Activated T-helper 1 cell treated with Interleukin-2 at 50 U/mL for 16 hours (primary cell): ENCODE measurements at places on chromosomes 6 and 20.

DNA sequence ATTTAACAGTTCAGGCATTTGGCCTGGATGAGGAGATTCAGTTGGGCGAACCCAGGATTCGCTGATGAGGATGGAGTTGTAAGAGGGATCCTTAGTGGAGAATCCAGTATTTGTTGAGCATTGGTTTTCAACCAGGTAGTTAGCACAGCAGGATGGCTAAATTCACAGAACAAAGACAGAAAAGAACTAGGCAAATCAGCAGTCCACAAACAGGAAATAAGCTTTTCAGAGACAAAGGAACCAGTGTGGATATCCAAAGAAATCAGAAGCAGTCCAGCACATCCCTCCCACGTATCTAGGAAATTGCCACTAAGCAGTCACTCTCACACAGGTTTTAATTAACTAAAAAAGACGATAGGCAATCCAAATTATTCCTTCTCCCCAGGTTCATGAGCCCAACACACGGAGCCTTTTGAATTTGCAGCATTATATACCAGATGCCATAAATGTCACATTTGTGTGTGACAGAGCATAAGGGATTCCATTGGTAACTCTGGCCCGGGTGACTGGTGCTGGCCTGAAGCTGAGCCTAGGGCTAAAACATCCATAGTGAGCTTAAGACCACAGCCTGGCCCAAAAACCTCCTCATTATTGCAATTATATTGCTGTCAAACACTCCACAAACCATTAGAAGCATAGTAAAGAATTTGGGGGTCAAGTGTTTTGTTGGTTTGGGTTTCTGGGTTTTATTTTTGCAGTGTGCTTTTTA lies 131.5 kb downstream of the SOBP start:
- no peak for DNase-seq

DNA sequence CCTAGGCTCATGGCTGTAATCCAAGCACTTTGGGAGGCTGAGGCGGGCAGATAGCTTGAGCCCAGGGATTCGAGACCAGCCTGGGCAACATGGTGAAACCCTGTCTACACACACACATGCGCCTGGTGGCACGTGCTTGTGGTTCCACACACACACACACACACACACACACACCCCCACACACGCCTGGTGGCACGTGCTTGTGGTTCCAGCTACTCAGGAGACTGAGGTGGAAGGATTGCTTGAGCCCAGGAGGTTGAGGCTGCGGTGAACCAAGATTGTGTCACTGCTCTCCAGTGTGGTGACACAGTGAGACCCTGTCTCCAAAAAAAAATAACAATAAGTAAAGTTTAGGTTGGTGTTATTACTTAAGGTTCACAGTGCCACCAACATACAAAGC lies 165.8 kb downstream of the ZFAND3 start:
- peak; percentile 1 for DNase-seq

DNA sequence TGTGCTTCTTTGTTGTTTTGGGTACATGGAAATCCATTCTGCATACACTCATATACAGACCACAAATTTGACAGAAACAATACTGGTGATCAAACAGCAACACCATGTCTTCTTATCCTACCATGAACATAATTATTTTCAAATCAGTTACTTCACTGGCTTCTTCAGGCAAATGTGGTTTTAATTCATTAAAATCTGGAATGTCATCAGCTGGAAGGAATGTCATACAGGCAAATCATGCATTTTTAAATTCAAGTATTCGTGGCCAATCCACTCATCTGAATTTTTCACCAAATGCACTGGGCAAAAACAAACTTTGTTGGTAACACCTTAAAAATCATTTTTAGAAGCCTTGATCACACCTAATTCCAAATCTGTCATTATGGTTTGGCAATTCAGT lies 59.3 kb downstream of the KIF6 start:
- DNase-seq: no peak

- no peak for DNase-seq
These were observed 34.7 kb downstream of the TAF4 start for GRCh38 chr20:62030834-62031434.

GRCh38 chr6:437037-437392 lies 45.5 kb downstream of the IRF4 start:
- no peak for DNase-seq

- no peak for DNase-seq
These were observed 389.2 kb upstream of the FLRT3 start for GRCh38 chr20:14726591-14726990.

- no peak for DNase-seq
These were observed 30.7 kb upstream of the TMX4 start for GRCh38 chr20:8050157-8050837.

DNA sequence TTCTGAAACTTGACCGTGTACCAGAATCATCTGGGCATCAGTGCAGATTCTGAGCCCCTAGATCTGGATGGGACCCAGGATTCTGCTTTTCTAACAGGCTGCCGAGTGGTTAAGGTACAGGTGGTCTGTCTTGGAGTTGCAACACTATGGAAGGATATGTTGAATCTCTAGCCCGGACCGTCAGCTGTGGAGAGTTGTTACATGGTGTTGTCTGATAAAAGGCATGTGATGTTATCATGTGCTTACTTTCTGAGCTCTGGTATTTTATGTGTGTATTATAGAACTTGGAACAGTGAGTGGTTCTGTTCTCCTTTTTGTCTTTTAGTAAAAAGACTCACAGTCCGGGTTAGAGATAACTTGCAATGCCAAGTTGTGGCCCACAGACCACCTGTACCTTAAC lies 123.0 kb downstream of the JARID2 start:
- no peak for DNase-seq

GRCh38 chr20:5910186-5910585 lies 40.1 kb downstream of the TRMT6 start:
- DNase-seq: no peak

GRCh38 chr20:25551413-25552215 lies 33.7 kb downstream of the NINL start:
- no peak for DNase-seq

DNA sequence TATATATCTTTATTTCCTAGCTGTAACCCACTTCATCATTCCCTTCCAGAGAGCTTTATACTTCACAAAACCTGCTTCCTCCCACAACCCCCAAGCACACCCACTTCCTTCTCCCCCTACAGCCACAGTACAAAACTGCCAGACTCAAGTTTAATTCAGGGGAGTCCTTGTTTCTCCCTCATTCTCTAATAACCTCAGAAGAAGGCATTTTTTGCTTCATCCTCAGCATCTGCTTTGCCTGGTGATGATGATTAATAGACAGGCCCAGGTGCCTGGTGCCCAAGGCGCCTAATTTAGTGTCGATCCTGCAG lies 414.3 kb downstream of the KIF16B start:
- no peak for DNase-seq

- DNase-seq: no peak
These were observed 4.7 kb downstream of the GCLC start for GRCh38 chr6:53540129-53540692.

DNA sequence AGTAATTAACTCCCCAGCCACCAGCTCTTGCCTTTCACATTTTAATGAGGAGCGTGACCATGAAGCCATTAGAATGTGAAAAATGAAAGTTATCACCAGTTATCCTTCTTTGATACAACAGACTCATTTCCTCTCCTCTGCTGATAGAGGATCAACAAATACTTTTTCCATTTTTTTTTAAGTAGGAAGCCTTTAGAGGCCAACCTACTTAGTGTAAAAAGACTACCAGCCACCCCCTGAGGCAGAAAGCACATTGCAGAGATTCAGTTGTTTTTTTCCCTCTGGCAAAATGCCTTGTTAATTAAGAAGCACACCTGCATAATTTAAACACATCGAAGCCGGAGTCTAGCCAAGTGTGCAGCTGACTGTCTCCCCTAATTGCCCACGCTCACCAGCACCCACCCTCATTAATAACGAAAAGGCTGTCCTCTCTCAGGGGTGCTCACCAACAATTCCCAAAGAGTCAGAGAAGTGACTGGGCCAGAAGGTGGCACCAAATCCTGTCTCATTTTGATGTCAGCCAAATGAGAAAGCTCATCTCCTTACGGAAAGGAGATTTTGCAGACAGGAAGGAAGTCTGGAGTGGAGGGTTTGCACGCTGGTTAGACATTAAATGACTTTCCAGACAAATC lies 60.9 kb upstream of the MC3R start:
- DNase-seq: no peak

GRCh38 chr20:40860487-40860902 lies 168.1 kb upstream of the TOP1 start:
- no peak for DNase-seq

DNA sequence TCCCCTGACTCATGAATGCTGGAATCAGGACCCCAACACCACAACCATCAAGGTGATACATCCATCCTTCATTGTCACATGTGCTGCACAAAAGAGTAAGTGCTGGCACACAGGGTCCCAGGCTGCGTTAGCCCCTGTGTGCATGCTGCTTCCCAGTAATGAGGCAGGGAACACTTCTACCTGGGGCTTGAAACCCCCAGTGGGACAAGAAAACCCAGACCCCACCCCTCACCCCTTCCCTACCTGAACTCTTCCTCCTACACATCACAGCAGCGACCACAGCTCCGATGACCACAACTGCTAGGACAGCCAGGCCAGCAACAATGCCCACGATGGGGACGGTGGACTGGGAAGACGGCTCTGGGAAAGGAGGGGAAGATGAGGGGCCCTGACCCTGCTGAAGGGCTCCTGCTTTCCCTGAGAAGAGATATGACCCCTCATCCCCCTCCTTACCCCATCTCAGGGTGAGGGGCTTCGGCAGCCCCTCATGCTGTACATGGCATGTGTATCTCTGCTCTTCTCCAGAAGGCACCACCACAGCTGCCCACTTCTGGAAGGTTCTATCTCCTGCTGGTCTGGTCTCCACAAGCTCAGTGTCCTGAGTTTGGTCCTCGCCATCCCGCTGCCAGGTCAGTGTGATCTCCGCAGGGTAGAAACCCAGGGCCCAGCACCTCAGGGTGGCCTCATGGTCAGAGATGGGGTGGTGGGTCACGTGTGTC lies 2.0 kb downstream of the HLA-B start:
- no peak for DNase-seq

DNA sequence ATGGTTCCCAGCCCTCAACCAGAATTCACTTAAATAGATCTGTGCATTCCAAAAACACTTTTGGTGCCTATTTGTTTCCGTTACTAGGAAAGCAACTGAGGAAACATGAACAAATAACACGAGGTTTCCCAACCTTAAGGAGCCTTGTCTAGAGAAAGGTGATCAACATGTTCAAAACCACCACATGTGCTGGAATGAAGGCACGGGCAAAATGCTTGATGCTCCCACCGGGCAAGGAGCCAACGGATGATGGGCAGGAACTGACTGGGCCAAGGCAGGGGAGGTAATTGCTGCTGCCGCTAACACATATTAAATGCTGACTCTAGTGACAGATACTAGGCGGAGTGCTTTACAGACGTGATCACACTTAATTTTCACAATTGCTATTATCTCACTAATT lies 2.5 kb downstream of the MYLK4 start:
- DNase-seq: no peak

GRCh38 chr6:107202876-107203468 lies 87.7 kb upstream of the BEND3 start:
- DNase-seq: no peak

- DNase-seq: no peak
These were observed 6.4 kb upstream of the TBXT start for GRCh38 chr6:166174031-166174430.

- DNase-seq: no peak
These were observed 34.4 kb downstream of the CDH26 start for GRCh38 chr20:59992526-59993084.

DNA sequence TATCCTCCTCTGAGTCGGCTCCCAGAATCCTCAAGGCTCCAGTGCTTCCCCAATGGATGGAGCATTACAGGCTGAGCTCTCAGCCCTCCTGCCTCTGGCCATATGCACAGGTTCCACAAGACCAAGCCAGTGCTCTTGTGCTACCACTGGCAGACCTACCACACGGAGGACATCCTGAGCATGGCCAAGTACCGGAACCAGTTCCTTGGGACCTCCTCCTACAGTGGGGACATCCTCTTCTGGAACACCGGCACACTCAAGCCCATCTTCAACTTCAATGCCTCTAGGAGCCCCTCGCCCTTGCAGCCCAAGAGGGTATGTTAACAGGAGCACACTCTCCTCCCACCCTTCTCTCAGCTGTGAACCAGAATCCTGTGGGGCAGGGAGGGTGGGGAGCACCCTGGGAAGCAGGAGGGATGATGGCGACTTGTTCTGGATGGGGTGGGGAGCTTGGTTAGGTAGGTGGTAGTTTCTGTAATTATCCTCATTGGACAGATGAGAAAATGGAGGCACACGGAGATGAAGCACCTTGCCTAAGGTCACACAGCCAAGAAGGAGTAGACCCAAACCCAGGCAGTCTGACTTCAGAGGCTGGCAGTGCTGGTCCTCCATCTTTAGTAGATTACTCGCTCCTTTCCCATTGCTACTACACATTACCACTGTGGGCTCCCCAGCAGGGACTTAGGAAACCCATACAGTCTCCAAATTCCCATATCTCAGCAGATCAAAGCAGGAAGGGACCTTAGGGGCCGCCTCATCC lies 58.6 kb downstream of the EFCAB8 start:
- DNase-seq: no peak

GRCh38 chr20:2523919-2524708 lies 12.3 kb upstream of the TMC2 start:
- peak; percentile 85 for DNase-seq

DNA sequence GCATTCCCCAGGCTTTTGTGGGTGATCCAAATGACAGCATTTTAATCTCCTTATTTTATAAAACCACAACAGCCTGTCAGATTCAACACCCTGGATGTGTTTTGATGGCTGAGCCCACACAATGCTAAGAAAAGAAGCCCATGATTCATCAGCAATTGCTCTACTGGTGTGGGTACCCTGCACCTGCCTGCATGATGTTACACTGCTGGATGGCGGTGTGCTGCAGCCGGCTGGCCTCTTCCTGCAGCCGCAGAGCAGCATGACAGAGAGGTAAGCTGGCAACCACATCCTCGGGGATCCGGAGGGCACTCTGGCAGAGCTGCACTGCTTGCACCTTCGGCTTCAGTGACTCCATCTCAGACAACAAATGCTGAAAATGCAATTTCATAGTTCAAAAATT lies 327.5 kb downstream of the SYNE1 start:
- DNase-seq: peak; percentile 61

GRCh38 chr20:54161008-54161820 lies 12.6 kb downstream of the CYP24A1 start:
- DNase-seq: no peak

GRCh38 chr6:36674942-36675341 lies 3.6 kb upstream of the CDKN1A start:
- no peak for DNase-seq

GRCh38 chr6:125154761-125155135 lies 1.2 kb downstream of the TPD52L1 start:
- no peak for DNase-seq

GRCh38 chr20:39800111-39800510 lies 838.0 kb downstream of the DHX35 start:
- no peak for DNase-seq
